ENCODE measurements at places on chromosomes 1 and 21. TPM values are rescaled to one million over a fixed set of nuclear protein-coding genes. Genes with fewer than 3 reads are reported as not detected.

GRCh38 chr1:229027622-229028182 is 243.2 kb upstream of the RAB4A start:
- DNase-seq, result no peak

- DNase-seq, result no peak
These were observed 24.6 kb downstream of the RNF187 start for GRCh38 chr1:228511546-228512445.

DNA sequence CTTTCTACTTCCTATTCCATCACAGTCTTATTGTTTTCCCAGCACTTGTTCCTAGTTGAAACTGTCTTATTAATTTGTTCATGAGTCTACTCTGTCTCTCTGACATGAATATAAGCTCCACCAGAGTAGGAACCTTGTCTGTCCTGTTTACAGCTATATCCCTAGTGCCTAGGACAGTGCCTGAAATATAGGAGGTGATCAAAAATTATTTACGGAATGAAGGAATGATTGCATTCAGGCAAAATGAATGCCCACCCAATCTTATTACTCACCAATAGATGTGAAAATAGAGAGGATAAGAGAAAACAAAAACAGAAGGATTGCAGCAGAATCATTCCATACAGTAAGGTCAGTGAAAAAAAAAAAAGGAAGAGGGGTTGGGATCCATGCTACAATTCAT is 1.1 kb downstream of the TXNDC12 start:
- no peak for DNase-seq

KCNJ9 gene
- polyA plus RNA-seq, result 0.02 TPM

PATJ gene
- polyA plus RNA-seq, result 14.8 TPM

DNA sequence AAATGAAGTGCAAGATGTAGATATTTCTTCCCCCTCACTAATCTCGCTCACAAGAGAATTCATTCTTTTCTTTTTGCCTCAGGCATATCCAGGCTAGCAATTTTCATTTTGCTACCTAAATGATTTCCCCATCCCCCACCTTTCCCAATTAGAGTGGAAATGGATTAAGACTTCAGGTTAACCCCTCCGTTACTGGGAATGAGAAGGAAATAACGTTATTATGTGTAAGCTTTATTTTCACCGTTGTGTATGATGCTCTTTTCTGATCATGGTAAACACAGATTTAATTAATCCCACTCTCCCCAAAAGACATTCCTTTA is 143.9 kb downstream of the RUNX1 start:
- no peak for DNase-seq

DNA sequence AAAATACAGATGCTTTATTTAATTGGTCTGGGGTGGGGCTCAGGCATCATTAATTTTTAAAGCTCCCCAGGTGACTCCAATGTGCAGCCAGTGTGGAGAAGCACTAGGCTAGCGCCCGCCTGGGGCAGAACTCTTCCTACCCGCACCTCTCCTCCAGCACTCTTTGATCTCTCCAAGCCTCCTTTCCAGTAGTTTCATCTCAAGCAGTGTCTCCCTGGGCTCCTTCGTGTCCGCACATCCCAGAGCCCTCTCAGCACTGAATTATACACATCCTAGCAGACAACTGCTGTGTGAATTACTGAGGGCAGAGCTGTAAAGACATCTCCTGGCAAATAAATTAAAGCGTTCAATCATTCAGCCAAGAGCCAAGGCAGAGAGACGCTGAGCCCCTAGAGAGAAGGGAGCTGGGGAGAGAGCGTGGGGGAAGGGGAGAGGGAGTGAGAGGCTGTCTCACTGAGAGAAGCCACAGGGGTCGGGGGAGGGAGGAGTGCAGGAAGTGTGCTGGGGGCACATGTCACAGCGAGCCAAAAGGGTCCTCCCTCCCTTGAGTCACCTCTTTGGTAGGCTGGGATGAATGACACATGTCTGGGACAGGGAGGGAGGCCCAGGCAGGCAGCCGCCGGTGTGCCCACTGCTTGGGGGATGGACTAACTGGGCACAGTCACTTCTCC is 21.0 kb upstream of the PARP1 start:
- DNase-seq, result no peak

DNA sequence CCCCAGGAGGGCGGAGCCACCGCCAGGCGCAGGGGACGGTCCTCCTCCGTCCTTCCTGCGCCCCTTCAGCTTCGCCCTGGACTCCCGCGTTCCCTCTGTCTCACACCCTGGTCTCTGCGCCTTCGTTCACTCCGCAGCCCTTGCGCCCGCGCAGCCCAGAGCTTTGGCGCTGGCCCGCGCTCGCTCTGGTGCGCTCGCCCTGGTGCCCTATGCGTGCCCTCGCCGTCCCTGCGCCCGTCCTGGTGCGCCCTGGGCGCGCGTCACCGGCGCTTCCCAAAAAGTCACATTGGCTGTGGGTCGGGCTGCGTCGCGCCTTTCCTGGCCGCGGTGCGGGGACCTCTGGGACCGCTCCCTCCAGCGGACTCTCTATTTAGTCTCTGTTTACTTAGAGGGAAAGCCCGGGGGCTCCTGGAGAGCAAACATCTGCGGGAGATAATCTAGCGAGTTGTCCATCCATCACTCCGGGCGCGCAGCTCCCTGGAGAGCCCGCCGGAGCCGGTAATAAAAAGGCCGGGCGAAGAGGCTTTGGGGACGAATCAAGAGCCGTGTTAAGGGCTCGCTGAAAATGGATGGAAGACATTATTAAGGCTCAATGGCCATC is 178.6 kb downstream of the PRDM16 start:
- peak; percentile 40 for DNase-seq

DNA sequence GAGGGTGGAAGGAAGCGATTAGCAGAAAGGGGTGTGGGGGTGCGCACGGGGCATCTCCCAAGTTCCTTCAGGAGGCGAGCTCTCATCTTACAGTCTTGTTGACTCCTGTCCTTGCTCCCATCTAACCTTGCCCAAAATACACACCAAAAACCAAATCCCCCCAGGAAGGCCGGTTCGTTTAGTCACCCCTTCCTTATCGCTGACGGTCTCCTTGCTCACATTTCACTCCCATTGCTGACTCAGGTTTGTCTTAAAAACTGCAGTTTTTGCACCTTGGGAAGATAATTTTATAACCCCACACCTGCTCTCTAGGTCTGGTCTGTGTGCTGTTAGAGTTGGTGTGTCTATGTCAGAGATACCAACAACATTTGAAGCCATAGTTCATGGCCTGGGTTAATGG is 68.1 kb upstream of the F3 start:
- no peak for DNase-seq

RUNX3 gene
- polyA plus RNA-seq, result 0.42 TPM

GRCh38 chr1:158393476-158393875 is 5.8 kb downstream of the OR10T2 start:
- DNase-seq, result no peak

DNA sequence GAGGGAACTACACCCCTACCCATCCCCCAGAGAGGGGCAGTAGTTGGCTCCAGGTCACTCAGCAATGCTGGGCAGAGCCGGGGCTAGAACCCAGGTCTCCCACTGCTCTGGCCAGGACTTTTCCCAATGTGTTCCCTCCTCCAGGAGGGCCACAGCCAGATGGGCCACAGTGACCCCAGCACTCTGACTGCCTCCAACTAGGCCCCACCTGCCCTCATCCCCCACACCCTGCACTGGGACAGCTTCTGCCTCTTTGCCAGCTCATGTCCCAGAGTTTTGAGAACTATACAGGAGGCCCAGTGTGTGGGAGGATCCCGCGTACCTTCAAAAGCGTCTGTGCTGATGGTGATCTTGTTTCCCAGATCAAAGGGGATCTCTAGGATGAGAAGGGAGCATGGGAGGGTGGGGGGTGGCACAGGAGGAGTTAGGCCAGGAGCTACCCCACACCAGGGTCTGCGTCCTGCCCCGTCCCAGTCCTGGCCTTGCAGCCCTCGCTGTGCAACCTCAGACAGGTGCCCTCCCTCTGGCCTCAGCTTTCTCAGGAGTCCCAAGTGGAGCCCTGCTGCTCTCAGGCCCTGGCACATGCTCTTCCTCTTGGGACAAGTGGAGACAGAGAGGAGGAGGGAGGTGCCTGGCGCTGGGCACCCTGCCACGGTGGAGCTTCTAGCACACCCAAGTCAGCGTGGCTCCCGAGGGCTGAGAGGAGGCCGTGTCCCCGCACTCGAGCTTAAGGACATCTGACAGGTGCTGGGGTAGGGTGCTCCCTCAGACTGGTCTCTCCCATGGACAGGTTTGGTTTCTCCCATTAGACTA is 22.0 kb downstream of the MYOM3 start:
- DNase-seq, result peak; percentile 33

- DNase-seq, result no peak
These were observed 16.5 kb upstream of the HDAC1 start for GRCh38 chr1:32275424-32275823.

DNA sequence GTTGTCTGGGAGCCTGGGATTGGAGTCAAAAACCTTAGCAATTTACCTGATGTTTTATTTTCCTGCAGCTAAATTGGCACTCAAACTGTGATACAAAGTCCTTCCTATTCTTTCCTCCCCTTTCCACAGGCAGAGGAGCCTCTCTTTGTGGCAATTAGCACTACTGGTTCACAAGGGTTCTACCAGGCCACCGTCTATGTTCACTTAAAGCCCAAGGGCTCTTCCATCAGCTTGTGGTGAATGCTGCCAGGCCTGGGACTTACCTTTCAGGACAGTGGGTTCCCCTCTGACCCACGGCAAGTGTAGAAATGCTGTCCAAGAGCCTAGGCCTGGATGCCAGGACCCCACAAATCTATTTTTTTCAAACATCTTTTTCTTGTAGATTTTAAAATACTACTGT is 251.9 kb upstream of the B3GALT2 start:
- DNase-seq, result no peak

- DNase-seq, result no peak
These were observed 269.0 kb upstream of the C1orf87 start for GRCh38 chr1:60342569-60342968.

GRCh38 chr1:77866296-77866695 is 22.1 kb upstream of the NEXN start:
- no peak for DNase-seq

DNA sequence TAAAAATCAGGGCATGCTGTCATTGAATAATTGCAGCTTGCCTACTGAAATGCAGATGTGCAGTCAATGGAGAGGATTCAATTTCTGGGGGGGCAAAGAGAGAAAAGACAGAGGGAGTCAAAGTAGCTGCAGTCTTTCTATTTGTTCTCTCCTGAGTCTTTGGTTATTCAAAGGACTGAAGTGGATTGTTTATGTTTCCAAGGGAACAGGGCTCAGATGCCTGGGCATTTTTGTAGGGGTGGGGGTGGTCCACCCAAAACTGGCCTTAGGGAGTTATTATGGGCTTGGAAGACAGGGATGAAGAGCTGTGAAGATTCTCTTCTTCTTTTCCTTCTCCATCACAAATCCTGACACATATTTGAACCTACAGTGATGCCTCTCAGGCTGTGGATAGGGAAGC is 408.8 kb upstream of the DAB1 start:
- DNase-seq, result no peak

ZDHHC18 gene
- polyA plus RNA-seq, result 6.4 TPM

IRF6 gene
- polyA plus RNA-seq, result 7.7 TPM

GRCh38 chr21:45016406-45017038 is 57.9 kb upstream of the ADARB1 start:
- no peak for DNase-seq

DNA sequence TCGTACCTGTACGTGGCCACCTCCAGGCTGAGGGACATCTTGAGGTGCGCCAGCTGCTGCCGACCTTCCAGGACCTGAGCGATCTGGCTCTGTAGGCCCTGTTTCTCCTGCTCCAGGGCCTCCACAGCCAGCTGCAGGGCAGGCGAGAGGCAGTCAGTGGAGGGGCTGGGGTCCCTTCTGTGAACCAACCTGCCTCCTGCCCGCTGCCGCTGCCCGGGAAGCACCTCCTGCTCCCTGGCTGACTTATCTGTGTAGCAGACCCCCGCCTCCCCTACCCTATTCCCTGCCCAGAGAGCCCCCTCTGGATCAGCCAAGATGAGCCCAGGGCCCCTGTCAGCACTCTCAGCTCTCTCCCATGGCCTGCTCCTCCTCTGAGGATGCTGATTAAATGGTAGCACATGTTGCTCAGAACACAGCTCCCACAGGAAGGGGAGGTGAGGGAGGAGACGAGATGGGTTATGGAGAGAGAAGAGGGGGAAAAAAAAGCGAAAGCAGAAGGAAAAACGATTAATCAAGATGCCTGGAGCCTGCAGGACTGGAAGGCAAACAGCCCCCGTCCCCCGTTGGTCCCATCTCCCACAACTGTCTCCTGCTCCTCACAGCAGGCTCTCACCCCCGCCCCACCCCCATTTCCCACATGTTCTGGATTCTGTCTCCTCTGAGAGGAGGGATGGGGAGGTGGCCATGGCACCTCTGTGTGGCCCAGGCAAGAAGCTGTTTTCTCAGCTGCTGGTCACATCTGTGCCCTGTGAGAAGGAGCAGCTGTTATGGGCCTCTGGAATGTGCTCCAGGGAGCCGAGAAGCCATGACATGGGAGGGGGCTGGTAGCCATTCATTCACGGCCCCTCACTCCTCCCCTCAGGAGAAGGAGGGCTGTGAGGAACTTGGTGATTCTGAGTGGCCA is 1.7 kb downstream of the NES start:
- peak; percentile 34 for DNase-seq

CFHR1 gene
- not detected for polyA plus RNA-seq

COPA gene
- 50.4 TPM for polyA plus RNA-seq

GRCh38 chr1:29122682-29123052 is 1.0 kb downstream of the TMEM200B start:
- DNase-seq, result peak; percentile 22

- no peak for DNase-seq
These were observed 3.9 kb downstream of the NEGR1 start for GRCh38 chr1:72278461-72278860.

DNA sequence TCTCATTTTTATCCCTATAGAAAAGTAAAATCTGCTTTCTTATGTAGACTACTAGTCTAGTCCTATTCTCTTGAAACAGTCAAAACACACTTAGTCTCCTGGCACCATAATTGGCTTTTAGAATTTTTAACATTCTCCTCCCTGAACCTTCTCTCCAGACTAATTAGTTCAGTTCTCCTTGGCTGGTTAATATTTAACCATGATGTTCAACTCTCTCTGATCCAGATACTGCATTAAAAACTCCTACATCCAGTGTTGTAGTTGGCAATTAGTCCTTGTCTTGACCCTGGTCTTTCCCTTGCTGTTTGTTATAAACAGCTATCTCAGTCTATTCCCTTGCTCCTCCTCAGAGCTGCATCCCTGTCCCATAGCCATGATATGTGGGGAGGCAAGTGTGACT is 422.9 kb upstream of the BEND5 start:
- DNase-seq, result no peak

DNA sequence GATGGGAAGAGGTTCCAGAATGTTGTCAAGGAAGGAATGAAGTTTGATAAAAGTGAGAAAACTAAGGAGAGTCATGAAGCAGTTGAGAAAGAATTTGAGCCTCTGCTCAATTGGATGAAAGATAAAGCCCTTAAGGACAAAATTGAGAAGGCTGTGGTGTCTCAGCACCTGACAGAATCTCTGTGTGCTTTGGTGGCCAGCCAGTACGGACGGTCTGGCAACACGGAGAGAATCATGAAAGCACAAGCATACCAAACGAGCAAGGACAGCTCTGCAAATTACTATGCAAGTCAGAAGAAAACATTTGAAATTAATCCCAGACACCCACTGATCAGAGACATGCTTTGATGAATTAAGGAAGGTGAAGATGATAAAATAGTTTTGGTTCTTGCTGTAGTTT is 142.8 kb downstream of the CDC7 start:
- no peak for DNase-seq

C1QA gene
- polyA plus RNA-seq, result 19.5 TPM

All from pancreas (tissue), 10 donors.